ENCODE measurements at places on chromosomes 3 and 15.

GRCh38 chr15:41827290-41827879 lies 507 bp upstream of the JMJD7 start:
- DNase-seq: no peak

DNA sequence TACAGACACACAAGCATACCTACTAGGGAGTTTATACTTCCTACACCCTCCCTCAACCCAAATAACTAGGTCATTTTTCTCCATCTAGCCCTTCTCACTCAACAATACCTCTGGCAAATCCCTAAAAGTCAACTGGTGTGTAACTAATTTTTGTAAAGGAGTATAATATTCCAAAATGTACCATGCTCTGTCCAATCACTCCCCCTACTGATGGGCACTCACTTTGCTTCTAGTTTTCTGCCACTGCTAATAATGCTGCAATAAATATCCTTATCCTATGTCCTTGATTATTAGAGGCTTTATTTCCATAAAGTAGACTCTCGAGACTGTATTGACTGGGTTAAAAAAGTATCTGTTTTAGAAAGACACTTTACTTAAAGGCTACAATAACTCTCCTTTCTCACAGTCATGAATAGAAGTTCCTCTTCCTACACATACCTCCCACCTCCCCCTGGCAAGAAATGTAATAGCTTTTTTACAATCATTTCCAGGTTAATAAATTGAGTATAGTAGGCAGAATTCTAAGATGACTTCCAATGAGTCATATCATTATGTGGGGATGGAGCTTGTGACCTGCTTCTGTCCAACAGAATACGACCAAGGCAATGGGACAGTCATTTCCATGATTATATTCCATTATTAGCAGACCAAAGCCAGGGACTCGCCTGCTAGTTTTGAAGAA lies 30.0 kb downstream of the SHQ1 start:
- peak; percentile 2 for DNase-seq

DNA sequence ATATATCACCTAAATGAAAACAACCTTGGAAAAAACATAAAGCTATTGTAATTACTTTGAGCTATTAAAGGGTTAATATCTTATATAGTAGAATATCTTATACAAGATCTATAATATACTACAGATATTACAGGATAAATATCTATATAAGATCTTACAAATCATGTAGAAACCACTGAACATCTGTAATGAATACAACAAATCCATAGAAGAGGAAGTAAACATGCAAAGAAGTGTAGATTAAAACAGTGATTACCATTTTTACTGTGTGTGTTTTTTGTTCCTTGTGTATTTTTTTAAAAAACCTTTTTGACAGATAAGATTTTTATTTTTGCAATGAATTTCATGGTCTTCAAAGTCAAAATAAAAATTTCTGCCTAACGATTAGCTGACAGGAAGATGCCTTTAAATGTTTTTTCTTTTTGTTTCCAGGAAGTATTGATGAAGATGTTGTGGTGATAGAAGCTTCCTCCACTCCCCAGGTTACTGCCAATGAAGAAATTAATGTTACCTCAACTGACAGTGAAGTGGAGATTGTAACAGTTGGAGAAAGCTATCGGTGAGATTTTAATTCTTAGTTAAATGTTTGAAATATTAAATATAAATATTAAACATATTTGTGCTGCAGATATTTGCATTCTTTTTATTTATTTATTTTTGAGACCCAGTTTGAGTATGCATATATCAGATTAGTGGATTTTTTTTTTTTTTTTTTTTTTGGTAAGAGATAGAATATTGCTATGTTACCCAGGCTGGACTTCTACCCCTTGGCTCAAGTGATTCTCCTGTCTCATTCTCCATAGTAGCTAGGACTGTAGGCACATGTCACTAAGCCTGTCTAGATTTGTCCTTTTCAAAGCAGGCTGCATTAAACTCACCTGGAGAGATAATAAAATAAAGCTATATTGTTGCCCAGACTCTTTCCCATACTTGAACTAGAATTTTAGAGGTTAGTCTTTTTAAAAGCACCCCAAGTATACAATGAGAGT lies 52.8 kb upstream of the CCNB2 start:
- DNase-seq: no peak

DNA sequence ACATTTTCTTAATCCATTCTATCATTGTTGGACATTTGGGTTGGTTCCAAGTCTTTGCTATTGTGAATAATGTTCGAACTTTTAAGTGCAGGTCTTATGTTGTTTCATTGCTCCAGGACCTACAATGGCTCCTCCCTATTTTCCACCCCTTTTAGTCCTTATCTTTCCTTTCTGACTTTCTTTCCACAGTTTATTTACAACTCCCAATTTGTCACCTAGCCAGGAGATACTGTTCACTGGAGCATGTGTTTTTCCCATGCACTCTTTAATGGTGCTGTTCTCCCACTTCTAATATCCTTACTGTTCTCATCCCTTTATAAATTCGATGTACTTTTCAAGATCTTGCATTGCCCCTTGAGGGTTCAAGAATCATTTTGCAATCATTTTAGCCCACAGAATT lies 290.0 kb downstream of the WDR72 start:
- no peak for DNase-seq

Data from Panc1 (cell line).